ENCODE measurements at places on chromosomes 7 and 10.

DNA sequence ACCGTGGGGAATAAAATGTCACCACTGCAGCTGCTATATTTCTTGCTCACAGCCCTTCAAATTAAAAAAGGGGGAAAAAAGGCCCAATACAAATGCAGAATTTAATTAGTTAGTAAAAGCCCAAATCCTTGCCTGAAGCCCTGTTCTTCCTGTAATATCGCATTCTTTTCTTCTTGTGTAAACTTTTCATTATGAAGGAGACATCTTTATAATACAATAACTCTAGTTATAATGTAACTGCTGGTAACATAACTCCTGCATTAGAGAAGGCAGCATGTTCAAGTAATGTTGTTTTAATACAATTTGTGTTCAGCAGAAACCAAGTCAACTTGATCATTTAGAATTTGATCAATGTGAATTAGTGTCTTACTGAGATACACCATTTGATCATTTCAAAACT, 250.9 kb downstream of the CHCHD3 start:
- DNase-seq: no peak

DNA sequence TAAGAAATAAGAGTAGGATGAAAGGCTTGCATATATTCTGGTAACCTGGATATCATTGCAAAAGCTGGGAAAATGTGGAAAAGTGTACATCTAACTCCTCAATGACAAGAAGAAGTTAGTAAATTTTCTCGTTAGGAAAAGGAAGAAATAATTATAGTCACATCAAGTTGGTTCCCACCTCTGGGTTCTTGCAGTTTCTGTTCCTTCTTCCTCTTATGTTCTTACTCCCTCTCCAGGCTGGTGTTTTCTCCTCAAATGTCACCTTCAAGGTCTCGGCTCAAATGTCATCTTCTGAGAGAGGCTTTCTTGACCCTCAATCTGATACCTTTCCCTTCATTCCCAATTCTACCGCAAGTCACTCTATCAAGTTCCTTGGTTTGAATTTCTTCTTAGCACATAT, 64.4 kb downstream of the ENTPD1 start:
- no peak for DNase-seq

DNA sequence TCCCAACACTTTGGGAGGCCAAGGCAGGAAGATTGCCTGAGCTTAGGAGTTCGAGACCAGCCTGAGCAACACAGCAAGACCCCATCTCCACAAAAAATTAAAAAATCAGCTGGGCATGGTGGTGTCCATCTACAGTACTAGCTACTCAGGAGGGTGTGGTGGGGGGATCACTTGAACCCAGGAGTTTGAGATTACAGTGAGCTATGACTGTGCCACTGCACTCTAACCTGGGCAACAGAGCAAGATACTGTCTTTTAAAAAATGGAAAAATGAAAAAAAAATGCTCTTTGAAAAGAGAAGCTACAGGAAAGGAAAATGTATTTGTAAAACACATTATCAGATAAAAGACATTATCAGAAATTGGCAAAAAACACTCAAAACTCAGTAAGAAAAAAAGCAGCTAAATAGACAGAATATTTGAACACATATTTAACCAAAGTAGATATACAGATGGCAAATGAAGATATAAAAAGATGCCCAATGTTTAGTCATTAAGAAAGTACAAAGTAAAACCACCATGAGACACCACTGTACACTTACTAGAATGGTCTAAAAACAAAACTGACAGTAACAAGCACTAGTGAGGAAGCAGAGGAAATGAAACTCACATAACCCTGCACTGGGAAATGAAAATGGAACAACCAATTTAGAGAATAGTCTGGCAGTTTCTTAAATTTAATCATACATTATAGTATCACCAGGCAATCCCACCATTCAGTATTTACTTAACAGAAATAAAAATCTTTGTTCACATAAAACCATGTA, 40.5 kb downstream of the NRBF2 start:
- DNase-seq: no peak

- DNase-seq: no peak
These were observed 110.5 kb downstream of the FANK1 start for GRCh38 chr10:126006906-126007305.

DNA sequence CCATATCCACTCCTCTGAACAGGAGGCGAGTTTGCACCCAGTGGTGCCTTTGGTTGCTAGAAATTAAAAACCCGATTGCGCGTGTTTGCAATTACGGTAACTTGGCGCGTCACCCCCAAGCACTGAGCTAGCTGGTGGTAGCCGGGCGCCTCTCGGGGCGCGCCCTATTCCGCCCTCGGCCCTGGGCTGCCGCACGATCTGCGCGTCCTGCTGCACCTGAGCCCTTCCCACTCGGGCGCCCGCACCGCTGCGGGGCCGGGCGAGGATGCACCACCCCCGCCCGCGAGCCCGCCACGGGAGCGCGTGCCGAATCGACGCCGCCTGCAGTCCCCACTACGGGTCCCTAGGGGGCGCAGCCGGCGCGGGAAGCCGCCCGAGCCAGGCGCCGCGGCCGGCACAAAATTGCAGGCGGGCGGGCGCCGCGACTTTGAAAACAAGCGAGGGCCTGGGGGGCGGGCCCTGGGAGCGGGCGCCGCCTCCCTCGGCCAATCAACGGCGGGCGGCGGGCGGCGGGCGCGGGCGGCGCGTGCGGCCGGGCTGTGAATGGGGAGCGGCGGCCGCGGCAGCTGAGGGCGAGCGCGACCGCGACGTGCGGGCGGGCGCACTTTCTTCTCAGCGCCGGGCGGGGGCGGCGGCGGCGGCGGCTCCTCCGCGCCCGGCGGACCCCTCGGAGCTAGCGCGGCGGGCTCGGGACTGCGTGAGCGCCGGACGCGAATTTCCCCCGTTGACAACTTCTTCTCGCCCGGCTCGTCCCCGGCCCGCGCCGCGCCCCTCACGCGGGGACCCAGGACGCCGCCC, at the start of gene SDK1:
Gene SDK1 (plus strand): TSS at position 602 of the 798 bp plus-strand sequence. CDS start 335 bp downstream, outside the sequence.
- DNase-seq: peak; percentile 97

DNA sequence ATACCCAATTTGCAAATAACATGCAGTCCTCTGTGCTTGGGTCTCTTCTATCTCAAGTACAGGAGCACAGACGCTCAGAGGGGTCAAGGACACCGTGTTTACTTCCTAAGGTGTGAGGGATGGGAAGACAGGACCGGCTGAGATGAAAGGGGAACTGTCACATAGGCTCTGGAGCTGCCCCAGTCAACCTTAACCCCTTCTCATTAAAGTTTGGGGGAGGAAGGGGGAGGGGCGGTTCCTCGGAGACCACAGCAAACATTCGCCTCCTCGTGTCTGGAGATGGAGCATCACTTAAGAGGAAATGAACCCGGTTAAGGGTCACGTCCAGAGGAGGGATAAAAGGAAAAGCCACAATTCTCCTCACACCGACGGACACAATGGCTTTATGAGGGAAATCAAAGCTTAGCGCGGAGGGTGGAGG, 1.1 kb downstream of the SH3PXD2A start:
- DNase-seq: peak; percentile 65

- no peak for DNase-seq
These were observed 228.4 kb downstream of the TRIL start for GRCh38 chr7:28729727-28730126.

GRCh38 chr7:149353739-149354504, 91.9 kb downstream of the ZNF783 start:
- DNase-seq: no peak

DNA sequence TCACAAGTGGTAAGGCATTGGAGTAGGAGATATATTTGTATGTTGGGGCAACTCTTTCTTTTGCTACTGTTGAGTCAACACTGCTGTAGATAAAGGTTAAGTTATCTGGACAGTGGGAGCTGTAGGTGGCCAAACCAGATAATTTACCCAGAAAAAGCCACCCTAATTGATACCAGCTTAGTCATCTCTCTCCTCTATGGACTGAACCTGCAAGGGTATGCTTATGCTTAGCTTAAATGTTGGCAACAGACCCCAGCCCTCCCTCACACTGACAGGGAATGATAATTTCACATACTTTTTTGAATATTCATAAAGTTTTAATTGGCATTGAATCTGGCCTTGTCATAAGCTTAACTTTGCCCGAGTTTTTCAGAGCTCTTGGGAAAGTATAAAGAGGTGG, 66.3 kb downstream of the CREB5 start:
- DNase-seq: no peak

GRCh38 chr7:105502173-105502572, 19.9 kb downstream of the PUS7 start:
- DNase-seq: no peak

DNA sequence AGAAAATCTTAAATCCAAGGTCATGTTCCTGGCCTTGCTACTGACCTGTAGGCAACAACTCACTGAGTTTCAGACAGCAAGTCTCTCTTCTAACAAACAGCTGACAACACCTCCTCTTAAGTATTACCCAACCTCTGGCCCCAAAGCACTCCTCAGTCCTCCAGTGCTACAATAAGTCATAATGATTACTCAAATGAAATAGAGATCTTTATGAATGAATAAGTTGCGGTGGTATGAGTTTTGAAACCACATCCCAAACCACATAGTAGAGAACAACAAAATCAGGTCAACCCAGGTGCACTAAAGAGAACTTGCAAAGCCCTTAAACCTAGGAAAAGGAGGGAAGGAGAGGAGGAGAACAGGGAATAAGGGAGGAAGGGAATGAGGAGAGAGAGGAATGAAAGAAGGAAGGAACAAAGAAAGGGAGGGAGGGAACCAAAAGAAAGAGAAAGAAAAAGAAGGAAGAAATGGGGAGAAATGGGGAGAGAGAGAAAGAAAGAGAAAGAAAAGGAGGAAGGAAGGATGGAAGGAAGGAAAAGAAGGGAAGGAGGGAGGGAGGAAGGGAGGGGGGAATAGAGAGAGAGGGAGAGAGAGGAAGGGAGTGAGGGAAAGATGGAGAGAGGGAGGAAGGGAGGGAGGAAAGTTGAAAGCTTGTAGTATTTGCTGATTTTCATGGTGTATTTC, 142.8 kb upstream of the CALCR start:
- no peak for DNase-seq

DNA sequence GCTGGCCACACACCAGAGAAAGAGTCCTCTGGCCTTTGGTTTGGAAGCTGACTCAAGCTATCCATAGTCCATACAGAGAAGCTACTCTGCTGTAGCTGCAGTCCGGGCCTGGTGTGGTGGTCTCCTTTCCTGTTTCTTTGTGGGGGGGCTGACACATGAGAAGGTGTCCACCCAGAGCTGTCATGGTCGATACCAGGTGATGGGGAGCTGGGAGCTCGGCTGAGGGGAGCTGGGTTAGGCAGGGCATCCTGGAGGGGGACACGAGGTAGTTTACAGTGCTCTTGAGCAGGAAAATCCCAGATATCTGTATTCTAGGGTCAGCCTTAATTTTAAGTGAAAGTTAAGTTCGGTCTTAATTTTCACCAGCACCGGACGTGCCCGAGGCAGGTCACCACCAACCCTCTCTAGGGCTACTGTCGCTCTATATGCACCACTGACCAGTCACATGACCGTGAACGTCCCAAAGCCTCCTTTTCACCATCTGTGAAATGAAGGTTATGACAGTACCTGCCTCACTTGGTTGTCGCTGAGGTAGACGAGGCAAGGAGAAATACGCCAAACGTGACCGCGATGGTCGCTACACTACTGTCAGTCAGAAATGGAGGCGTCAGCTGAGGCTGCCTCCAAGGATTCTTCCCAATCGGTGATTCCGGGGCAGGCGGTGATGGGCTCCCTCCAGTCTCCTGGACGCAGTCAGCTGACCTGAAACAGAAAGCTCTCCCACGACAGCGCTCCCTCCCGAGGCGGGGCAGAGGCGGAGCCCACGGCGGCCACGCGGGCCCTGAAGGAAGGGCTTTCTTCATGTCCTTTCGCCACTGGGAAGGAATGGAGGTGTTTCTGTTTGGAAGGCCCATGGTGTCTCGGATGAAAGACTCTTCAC, 69.4 kb upstream of the SHH start:
- DNase-seq: no peak

DNA sequence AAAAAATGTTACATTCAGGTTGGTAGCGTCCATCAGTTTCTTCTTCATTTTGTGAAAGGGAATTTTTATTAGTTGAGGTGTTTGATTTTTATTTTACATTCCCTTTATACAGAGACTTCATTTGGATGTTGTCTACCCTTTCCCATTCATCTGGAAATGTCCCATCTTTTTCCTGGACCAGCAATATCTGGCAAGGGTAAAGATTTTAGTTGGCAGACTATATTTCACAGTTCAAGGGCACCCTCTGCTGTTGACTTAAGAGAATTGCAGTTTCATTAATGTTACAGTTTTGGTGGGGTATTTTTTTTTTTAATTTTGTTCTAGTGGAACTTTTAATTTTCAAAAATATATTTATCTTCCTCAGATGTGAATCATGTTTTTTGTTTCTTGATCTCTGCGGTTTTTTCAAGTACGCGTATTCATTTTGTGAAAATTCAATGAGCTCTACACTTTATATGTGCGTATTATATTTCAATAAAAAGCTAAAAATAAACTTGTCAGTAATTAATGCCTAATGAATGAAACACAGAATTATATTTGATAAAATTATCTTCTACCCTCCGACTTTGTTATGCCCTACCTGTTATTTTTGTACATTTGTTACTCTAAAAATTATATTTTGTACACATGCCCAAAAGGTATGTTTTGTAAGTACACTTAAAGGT, 97.9 kb upstream of the KLF14 start:
- DNase-seq: peak; percentile 50

- peak; percentile 12 for DNase-seq
These were observed 134.9 kb downstream of the ARID5B start for GRCh38 chr10:62036186-62037081.

DNA sequence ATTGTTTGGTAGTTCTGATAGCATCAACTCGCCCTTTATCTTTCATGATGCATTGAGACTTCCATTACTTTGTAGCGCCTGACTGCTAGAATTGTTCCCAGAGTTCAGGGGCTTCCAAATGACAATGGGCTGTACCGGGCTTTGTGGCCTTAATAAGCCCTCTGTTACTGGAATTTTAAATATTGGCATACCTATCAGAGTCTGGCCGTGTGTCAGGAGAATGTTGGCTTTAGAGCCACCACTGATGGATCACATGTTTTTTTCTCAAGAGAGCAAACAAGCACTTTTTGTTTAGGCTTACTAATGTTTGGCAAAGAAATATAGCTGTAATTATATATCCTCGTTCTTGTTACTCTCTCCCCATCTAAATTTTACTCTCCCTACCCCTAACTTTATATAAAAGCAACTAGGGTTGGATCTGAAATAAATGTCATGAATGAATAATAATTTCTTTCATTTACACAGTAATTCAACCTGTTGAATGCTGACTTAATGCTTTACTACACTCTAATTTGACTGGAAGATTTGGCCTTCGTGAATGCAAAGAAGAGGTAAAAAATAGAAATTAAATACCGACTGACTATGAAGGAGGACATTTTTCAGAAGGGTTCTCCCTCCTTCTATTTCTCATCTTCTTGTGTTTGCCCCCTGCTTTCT, 396.7 kb downstream of the AUTS2 start:
- no peak for DNase-seq

Measured in neural progenitor cell (in vitro differentiated cells).